ENCODE measurements at places on chromosomes 7 and 10.

- DNase-seq, result no peak
Measured at GRCh38 chr10:102814453-102814871, 22.8 kb downstream of the CYP17A1 start.

DNA sequence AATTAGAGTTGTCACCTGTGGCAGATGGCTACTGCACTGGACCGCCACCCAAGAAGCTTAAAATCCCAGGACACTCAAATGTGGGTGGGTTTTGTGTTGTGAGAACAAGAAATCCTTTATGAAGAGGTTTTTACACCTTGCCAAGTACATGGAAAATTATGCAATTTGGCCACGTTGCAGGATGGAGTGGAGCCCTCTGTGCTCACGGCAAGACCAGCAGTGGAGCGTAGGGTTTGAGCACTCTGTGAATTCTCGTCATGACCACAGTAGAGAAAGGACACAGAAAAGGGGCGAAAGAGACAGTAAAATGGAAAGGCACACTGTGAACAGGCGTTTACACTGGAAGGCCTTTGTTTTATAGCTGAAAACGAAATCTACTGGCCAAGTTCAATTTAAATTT lies 222.6 kb downstream of the ADARB2 start:
- DNase-seq, result no peak

DNA sequence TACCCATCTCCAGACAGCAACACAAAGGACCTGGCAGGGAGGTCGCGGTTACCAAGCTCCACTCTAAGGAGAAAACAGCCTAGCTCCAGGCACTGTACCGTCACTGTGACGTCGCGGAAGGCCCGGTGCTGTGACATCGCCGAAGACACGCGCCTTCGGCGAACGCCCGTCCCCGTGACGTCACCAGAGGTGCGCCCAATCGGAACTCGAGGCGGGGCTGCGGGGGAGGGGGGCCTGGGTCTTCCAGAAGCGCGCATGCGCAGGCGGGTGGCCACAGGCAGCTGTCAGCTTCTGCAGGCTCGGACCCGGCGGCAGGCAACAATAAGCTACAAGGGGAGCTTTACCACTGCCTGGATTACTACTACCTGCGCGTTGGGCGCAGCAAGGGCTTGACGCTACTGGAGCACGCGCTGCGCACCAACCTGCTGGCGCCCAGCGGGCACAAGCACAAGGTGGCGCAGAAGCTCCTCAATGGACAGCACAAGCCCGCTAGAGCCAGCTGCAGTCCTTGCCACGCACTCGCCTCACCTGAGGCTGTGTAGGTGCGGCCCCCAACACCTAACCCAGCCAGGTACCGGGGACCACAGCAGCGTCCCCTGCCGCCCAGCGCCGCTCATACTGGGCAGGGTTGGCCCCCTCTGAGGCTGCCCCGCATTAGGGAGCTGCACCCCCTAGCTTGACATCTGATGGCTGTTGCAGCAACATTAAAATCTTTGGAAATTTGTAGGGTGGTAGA lies 208.4 kb downstream of the TPST1 start:
- DNase-seq, result peak; percentile 90

- no peak for DNase-seq
Measured at GRCh38 chr7:126605553-126605952, 647.2 kb downstream of the GRM8 start.

DNA sequence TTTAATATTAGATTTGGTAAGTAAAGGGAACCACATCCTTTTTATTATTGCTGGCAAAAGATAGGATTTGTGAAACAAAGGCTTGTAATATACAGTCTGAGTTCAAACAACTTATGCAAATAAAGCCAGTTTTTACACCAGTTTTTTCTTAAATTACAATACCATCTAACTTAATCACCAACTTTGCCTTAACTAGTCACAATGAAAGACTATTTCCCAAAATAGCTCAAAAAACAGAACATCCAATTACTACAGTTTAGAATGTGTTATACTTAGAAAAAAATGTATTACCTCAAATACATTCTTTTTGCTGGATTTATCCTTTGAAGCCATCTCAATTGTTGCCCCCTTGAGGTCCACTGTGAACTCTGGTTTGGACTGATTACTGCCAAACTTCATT lies 108.5 kb downstream of the ARHGAP12 start:
- DNase-seq, result no peak

GRCh38 chr7:30430276-30430675 lies 48.3 kb downstream of the NOD1 start:
- no peak for DNase-seq

- no peak for DNase-seq
Measured at GRCh38 chr10:62384057-62384446, 9.9 kb downstream of the ZNF365 start.

- DNase-seq, result peak; percentile 54
Measured at GRCh38 chr7:132145466-132145865, 430.8 kb downstream of the PLXNA4 start.

DNA sequence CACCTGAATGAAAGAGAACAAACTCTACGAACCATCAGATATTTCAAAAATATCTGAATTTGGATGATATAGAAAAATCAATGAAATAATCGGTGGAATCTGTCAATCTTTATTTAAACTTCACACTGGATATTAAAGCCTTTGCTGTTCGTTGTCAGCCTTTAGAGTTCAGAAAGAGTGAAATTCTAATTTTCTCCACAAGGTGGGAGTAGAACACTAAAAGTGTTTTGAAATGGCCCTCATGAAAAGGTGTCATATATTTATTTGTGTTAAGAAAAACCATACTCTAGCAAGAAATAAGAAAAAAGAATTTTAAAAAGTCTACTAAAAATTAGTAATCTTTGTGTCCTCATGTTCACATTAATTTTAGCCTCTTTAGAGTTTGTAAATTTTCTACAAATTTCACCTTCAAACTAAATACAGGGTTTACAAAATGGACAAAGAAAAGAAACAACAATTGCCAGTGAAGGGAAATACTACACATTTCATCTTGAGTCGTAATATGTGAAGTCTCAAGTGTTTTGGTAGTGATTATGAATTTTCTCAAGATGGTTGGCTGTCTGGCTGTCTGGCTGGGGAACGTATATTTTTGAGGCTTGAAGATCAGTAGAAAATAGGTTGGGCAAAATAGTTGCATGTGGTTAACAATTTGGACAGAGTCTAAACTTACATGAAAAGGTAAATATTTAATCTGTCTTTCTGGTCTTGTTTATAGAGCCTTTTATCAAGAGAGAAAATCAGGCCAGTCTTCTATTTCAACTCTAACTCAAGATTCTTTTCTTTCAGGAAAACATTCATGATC lies 43.7 kb downstream of the DNAJB9 start:
- DNase-seq, result no peak

DNA sequence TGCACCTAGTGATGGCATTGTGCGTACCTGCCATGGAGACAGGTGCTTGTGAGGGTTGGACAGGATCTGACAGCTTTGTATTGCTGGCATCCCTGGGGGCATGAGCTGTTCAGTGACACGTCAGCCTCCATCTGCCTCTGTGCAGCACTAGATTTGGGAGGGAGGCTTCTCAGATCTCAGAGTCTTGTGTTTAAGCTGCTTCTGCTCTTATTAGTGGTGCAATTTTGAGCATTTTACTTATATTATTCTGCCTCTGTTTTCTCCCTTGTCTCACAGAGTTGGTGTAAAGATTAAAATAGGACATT lies 5.1 kb downstream of the ARHGAP22 start:
- DNase-seq, result no peak

GRCh38 chr7:100221231-100221718 lies 1.5 kb downstream of the PVRIG start:
- DNase-seq, result no peak

- DNase-seq, result no peak
Measured at GRCh38 chr7:30382607-30383006, 96.0 kb downstream of the NOD1 start.

- no peak for DNase-seq
Measured at GRCh38 chr7:91636129-91636724, 244.3 kb downstream of the MTERF1 start.

GRCh38 chr10:10796774-10797415 lies 220.8 kb upstream of the CELF2 start:
- no peak for DNase-seq

GRCh38 chr10:102066399-102067088 lies 1.4 kb downstream of the HPS6 start:
- DNase-seq, result no peak

GRCh38 chr10:24854256-24854655 lies 98.2 kb downstream of the PRTFDC1 start:
- DNase-seq, result no peak

DNA sequence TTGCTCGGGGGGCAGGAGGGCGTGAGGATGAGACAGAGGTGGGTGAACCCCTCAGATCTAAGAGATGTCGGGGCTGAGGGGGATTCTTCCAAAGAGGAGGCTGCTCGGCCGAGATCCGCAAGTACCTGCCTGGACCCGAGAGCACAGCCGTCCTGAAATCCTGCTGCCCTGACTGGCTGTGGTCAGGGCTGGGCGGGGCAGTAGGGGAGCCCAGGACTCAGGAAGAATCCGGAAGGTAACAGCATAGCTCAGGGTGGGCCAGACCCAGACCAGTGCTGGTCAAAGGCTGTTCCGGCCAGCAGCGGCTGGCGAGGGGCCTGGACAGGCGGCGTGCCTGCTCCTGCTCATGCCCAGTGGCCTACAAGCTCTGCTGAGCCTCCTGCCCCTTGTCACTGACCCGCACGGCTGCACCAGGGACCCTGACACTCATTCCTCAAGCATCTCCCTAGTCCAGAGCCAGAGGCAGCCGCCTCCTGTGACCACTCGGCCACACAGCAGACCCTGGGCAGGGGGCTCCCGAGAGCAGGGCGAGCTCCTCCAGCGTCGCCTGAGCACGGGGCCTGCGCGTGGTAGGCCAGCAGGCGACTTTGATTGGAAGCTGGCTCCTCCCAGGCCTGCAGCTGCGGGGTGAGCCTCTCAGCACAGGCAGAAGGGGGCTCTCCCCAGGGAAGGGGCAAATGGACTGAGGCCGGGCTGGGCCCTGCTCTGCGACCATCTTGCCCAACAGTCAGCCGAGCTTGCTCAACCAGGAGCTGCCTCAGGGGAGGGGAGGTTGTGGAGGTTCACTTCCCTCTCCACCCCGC lies 3.1 kb upstream of the ADAP1 start:
- no peak for DNase-seq

- no peak for DNase-seq
Measured at GRCh38 chr7:91165006-91165845, 99.0 kb upstream of the FZD1 start.

GRCh38 chr10:12941966-12942365 lies 59.5 kb downstream of the CCDC3 start:
- DNase-seq, result no peak

GRCh38 chr7:153523320-153524015 lies 528.7 kb upstream of the DPP6 start:
- no peak for DNase-seq

DNA sequence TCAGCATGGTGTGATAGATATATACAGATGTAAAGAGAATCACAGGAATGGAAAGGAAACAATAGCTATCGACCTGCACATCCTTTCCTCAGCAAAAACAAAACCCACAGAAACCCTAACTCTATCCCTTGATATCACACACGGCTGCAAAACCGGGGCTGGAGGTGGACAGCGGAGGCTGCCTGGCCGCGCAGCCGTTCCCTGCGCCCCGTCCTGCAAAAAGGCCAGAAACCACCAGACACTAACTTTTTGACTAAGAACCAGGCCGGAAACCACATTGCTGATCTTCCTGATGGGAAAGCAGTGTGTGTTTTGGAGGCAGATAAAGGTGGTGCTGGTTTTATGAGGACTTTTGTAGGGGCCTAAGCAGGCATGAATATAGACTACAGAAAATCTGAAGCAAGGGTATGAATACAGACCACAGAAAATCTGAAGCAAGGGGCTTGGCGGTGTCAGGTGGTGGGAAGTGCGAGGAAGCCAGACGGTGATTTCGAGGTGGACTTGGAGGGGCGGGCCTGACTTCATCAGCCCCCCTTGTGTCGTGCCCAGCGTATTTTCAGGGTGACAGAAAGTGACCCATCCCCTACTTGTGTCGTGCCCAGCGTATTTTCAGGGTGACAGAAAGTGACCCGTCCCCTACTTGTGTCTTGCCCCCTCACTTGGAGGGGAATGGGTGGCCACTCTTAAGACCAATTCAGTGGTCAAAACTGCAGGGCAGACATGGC lies 123.3 kb downstream of the WDR37 start:
- DNase-seq, result no peak

DNA sequence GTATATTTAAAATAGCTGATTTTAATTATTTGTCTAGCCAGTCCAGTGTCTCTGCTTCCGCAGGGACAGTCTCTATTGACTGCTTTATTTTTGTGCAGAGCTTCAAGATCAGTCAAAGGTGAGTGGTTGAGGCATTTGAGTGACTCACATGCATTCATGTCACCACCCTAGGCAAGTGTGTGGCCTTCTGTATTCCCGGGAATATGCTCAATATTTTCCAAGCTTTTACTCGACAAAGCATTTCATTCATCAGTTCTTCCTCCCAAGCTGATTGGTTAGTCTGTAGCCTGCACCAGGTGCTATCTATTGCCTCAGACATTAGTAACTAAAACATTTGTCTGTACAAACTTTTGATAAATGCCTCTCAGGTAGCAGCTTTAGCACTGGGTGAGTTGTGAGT lies 471.5 kb upstream of the NRG3 start:
- no peak for DNase-seq

DNA sequence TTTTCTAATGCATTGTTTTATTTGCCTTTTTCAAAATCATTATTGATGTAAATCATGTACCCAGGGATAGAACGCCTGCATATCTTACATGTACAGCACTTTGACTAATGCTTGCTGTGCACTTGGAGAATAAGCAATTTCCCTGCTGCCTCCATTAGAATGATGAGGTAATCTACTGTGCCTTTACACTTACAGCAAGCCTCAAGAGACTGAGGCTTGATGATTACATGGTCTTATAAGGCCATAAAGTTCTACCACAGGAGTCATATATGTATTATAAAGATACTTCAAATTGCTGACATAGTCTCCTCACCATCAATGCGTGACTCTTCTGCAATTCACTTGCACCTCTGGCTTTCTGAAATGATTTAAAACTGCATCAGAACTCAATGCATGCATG lies 328.6 kb upstream of the HGF start:
- no peak for DNase-seq

DNA sequence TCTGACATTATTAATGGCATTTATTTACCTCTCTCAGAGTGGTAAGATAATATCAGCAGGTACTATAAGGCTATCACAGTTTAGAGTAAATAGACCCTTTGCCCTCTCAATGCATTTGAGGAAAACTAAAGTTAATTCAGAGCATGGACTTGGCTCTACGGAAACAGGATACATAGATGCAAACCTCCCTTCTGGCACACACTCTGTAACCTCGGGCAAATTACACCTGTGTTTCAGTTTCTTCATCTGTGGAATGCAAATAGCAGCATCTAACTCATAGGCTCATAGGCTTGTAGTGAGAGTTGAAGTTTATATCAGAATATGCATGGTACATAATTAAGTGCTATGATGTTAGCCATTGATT lies 5.6 kb downstream of the RAPGEF5 start:
- no peak for DNase-seq

- no peak for DNase-seq
Measured at GRCh38 chr7:77202481-77202976, 2.9 kb upstream of the FGL2 start.
